ENCODE measurements at places on chromosomes 7 and 10.

GRCh38 chr10:99760321-99760720 is 22.1 kb upstream of the ABCC2 start:
- no peak for DNase-seq

DNA sequence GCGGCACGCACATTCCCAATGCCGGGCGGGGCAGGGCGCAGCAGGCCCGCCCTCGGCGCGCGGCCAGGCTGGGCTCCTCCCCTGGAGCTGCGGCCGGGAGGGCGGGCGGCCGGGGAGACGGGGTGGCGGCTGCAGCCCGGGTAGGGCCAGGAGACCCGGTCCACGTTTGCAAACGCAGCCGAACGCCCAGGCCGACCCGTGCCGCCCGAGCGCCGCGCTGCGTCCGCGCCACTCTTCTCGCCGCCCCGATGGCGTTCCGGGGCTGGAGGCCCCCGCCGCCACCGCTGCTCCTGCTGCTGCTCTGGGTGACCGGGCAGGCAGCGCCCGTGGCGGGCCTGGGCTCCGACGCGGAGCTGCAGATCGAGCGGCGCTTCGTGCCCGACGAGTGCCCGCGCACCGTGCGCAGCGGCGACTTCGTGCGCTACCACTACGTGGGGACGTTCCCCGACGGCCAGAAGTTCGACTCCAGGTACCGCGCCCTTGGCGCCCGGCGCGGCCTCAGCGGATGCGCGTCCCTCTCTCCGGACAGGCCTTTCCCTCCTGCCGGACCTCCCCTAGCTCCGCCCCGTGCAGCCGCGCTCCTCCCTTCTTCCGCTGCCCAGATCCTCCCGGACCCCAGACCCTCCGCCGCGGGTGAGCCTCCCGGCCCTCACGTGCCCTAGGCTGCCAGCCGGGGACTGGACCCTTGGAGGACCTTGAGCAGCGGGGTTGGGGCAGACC is at the start of gene FKBP9:
FKBP9 (plus strand) TSS at position 115 of the 720 bp plus-strand sequence; CDS start at position 249, 134 bp downstream.
- DNase-seq: peak; percentile 67

DNA sequence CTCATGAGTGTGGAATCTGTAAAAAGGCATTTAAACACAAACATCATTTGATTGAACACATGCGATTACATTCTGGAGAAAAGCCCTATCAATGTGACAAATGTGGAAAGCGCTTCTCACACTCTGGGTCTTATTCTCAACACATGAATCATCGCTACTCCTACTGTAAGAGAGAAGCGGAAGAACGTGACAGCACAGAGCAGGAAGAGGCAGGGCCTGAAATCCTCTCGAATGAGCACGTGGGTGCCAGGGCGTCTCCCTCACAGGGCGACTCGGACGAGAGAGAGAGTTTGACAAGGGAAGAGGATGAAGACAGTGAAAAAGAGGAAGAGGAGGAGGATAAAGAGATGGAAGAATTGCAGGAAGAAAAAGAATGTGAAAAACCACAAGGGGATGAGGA is 207.7 kb downstream of the ZEB1 start:
- DNase-seq: no peak

DNA sequence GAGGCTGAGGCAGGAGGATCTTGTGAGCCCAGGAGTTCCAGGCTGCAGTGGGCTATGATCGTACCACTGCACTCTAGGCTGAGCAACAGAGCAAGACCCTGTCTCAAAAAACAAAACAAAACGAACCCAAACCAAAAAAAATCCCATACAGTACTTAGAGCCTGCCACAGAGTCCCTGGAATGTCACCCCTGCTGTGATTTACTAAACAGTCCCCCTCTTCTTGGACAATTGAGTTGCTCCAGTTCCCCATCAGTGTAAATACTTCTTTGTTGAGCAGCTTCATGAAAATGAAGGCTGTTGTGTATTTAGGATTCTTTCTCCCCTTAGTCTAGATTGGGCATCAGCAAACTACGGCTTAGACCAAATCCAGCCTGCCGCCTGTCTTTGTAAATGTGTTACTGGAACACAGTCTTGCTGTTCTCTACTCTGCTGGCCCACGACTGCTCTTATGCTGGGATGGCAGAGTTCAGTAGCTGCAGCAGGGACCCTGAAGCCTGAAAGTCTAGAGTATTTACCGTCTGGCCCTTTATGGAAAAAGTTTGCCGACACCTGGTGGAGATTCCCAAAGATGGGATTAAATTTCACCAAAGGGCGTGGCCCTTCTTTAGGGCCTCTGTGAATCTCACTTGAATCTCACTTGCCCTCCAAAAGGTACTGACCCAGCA is 57.8 kb downstream of the PALD1 start:
- DNase-seq: no peak

Measured in NCI-H1105 (cell line).